ENCODE measurements at places on chromosomes 7 and 10.
A peak's percentile ranks its signal among the peaks of the same experiment; 100 is the strongest.

DNA sequence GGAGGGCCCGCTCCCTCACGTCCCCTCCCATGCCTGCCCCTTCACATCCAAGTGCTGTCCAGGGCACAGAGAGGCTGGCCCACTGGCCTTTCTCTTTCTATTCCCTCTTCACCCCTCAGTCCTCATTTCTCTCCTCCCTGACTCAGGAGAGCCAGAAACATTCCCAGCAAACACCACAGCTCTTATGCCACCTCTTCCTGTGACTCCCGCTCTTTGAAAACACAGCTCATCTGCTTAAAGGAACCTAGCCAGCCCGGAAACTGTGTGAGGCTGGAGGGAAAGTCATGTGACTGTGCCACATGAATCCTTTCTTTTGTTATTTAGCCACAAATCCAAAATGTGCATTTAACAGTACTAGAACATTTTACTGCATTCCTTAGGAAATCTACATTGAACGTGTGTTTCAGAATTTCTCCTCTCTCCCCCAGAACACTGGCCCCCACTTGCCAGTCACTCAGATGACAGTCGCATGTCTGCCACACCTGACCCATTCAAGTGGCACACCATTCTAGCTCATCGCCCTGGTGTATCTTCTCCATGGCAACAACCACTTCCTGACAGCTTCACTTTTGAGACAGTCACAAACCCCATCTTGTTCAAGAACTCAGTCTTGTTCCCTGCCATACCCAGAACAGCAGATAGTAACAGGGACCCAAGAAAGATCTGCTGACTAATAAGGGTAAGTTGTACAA, 42.8 kb downstream of the GRB10 start:
- DNase-seq: no peak

DNA sequence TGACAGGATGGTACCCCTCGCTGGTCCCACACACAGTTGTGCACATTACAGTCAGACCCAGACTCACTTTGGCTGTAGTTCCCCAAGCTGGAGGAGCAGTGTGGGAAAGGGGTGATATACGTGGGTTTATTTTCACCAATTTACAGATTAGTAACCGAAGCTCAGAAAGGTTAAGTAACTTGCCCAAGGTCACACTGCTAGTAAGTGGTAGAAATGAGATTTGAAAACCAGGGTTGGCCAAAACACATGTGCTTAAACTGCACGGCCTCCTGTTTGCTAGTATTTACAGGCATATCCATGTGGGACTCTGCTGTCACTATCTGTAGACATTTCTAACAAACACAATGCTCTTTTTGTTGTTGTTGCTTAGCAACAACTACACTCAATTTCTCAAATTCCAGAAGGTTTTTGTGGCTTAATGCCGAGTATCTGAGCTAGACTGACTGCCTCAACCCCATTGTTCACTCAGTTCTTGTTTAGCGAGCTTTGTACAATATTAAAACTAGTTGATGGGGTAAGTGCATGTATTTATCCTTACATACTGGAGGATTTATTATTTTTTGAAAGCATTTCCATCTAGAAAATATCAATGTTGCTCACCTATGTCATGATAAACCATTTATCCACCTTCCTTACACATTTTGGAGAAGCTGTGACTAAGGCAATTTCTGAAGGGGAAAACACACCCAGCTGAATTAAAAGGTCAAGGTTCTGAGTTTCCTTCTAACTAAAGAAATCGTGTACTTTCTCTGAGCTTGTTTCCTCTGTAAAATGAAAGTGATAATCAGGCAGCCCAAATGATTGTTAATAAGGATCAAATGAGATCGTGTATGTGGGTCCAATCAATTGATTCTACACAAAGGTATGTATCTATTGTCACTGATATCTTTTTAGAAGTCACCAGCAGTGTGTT, 5.3 kb upstream of the TMEM139 start:
- DNase-seq: no peak

- DNase-seq: no peak
Measured at GRCh38 chr10:19719284-19719683, 96.9 kb upstream of the PLXDC2 start.

- no peak for DNase-seq
Measured at GRCh38 chr10:24603333-24603732, 120.4 kb downstream of the ARHGAP21 start.

DNA sequence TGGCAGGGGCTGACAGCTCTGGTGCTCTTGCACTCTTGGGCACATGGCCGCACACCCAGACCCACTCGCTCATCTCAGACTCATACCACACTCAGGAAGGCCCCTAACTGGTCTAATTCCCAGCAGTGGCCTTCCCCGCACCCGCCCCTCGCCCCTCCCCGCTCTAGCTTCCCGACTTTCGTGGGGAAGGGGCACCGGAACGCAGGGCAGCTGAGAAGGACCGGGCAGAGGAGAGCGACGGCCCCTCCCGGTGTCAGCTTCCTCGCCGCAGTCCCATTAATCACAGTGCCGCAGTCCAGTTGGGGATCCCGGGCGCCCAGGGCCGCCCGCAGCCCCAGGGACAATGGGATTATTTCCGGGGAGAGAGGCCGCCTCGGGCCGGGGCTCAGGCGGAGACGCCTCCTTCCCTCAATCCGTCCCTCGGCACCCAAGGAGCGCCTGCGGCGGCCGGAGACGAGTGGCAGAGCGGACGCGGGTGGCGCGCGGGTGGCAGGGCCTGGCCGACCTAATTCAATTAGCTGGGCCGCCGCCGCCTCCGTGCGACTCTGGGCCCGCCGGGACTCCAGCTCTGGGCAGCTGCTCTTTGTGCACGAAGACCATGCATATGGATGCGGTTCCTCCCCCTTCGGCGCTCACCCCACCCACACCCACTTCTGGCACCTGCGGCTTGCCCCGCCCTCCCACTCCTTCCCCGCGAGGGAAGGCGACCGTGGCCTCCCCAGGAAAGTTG, 7.8 kb upstream of the TLX1 start:
- DNase-seq: no peak

DNA sequence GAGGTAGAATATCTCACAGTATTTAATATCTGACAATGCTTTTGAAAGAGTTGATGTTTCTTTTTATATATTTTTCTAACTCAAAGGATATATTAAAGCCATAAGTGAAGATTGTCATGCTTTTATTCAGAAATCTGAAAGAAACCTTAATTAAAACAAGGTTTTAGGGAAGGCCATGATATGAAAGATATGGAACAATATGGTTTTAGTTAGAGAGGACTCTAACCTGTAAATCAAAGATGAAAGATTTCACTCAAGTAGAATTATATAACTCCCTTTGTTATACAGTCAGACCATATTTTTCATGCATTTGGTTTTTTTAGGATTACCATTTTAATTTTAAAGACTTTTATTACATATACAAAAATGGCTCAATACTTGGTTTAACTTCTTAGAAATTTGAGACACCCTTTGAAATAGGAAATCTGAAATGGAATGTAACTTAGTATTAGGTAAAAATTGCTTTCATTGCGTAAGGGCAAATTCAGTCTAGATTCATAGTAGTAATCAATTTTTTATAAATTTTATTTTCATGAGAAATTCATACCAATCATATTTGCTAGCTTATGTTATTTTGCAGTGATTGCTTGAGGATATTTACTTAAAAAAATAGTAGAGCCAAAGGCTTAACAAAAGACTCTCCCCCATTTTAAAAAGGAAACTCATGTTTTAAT, 119.8 kb downstream of the TWIST1 start:
- DNase-seq: no peak

GRCh38 chr7:133434246-133434865, 181.5 kb downstream of the EXOC4 start:
- no peak for DNase-seq

- DNase-seq: no peak
Measured at GRCh38 chr10:124422742-124423141, 4.0 kb upstream of the OAT start.

- DNase-seq: no peak
Measured at GRCh38 chr10:95860166-95860940, 47.4 kb upstream of the CC2D2B start.

DNA sequence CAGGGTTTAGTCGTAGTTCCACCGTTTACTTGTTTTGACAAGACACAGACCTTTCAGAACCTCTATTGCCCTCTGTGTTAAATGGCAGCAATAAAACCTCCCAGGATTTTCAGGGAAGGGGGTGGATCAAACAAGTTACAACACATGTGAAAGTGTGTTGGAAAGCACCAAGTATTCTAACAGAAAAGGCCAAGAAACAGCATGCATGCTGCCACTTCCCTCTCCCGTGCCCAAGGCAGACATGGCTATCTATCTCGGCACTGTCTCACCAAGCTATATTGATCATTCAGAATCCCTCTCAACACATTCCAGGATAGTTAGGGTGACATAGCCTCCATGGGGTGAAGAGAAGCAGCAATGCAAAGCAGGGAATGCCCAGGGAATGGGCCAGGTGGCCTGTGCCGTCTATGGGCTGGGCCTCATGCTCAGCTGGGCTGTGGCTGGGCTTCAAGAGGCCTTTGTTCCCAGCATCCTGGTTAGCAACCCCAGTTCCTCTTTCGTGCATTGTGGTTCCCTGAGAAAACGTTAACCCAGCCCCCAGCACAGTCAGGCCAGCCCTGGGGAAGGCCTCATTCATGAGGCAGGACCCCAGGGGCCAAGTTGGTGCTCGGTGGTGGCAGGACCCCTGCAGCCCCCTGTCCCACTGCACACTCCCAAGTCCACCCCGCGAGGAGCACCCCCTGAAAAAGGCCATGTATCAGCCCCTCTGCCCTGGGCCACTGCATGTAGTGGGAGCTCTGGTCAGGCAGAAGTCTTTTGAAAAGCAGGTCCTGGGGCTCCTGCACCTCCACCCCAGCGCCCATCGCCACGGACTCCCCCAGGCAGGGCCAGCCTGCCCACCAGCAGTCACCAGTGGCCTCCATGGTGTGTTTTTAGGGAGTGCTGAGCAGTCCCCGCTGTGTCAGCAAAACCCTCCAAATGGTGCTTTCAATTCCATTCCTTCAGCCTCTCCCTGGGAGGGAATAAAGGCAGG, 25.5 kb downstream of the VSIR start:
- peak; percentile 68 for DNase-seq

- DNase-seq: no peak
Measured at GRCh38 chr7:111985798-111986197, 220.4 kb downstream of the DOCK4 start.

DNA sequence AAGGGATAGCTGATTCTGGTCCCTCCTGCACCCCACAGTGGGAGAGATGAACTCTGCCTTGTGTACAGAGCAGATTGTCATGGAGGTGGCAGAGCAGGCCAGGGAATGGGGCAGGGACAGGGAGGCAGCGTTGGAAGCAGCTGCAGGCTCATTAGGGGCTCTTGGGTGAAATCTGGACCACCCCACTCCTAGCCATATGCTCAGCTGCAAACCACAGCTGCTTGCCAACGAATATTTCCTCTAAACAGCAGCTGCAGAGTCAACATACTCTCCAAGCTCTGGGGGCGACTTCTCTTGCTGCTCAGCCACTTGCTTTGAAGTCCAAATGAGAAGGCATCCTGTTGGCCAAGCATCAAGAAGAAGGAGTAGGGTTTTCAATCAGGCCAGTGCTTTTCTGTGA, 302.3 kb upstream of the AUTS2 start:
- no peak for DNase-seq

DNA sequence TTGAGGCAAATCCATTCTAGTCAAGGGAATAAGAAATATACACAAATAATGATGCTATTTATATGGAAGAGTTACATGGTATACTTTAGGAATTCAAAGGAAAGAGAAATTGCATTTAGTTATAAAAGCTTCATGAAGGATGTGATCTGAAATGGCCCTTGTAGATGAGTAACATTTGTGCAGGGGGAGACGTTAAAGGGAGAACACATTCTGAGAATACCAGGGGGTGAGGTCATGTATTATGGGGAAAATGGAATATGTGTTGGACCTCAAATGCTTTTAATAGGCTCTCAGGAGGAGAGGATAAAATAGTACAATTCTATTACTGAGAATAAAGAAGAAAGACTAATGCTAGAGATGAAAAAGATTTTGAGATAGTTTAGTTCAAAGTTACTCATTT, 122.5 kb upstream of the NOBOX start:
- no peak for DNase-seq

- DNase-seq: no peak
Measured at GRCh38 chr7:55498142-55498541, 74.2 kb downstream of the VOPP1 start.

DNA sequence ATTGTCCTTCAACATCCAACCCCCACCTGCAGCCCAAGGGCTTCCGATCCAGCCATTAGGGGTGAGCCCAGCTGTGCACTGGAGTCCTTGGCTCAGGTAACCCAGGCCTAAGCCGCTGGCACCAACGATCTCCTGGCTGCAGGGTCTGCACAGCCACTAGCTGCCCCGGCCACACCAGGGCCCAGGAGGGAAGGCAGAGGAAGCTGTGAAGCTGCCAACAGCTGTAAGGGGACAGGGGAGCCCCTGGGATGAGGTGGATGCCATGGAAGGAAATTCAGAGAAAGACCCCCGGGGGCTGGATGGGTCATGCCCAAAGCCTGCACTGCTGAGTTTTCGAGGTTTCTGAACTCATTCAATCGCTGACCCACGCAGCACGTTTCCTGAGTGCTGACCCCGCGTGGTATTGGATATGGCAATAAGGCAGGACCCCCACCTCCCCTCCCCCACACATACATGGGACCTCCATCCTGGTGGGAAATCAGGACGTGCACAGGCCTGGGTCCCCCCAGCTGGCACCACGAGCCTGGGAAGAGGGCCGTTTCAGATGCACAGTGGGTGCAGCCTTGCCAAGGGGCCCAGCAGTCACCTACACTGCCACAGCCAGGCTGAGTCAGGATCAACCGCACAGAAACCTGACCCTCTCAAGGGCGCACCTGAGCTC, 170.3 kb downstream of the DIP2C start:
- DNase-seq: no peak

- no peak for DNase-seq
Measured at GRCh38 chr10:113099431-113100183, 149.6 kb downstream of the TCF7L2 start.

DNA sequence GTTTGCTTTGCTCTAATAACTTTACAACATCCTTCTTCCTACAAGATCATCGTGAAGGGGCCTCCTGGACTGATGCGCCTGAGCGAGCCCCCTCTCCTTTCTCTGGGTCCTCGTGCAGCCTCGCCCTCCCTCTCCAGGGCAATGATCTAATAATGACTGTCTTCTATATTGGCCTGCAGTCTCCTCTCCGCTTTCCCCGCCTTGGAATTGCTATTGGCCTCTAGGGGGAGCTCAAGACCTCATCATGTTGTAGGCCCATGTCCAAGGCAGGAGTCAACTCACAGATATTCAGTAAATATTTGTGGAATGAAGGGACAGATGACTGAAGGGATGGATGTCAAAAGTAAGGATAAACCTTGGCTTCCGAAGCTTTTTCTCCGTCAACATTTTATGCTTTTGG, 1180.3 kb downstream of the TYW1 start:
- no peak for DNase-seq

GRCh38 chr7:143395187-143396149, 13.2 kb downstream of the EPHA1 start:
- no peak for DNase-seq

- no peak for DNase-seq
Measured at GRCh38 chr7:113179313-113179712, 61.0 kb upstream of the SMIM30 start.

DNA sequence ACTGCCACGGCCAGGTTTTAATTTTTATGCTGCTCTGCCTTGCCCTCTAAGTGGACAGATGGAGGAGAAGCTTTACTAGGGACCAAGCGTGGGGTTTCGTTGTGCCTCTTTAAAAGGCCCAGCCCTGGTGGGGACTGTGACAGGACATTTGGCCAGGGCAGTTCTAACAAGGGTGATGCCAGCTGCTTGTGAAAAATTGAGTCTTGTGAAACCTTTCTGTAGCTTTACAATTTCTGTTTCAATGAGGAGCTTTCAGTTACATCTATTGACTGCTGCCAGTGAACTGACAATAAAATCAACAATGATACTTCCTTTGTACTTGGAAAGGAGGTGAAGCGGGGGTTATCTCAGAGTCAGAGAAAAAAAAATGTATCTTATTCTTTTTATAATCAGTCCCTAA, 233.1 kb upstream of the CSTF2T start:
- no peak for DNase-seq

- no peak for DNase-seq
Measured at GRCh38 chr10:8962249-8962648, 907.8 kb downstream of the GATA3 start.

Data from GM06990 (cell line).